ENCODE measurements at places on chromosomes 7 and 10. TPM values are rescaled to one million over a fixed set of nuclear protein-coding genes. Genes with fewer than 3 reads are reported as not detected.

DNA sequence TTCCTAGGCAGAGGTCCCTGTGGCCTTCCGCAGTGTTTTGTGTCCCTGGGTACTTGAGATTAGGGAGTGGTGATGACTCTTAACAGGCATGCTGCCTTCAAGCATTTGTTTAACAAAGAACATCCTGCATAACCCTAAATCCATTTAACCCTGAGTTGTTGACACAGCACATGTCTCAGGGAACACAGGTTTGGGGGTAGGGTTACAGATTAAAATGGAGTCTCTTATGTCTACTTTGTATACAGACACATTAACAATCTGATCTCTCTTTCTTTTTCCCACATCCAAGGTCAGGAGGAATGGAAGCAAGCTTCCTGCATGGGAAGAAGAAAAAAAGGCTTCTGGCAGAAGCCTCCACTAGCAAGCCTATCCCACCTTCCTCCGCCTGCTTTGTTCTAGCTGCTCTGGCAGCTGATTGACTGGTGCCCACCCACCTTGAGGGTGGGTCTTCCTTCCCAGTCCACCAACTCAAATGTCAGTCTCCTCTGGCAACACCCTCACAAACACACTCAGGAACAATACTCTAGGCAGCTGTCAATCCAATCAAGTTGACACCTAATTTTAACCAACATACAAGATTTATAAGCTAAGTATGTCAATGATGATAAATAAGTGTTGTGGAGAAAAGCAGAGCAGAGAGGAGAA, 176.5 kb upstream of the CCZ1B start:
- no peak overlapping the region for H3K27ac ChIP-seq
- no peaks in the 10 kb centered on the region for H3K4me1 ChIP-seq
- no peaks in the 10 kb centered on the region for H3K27me3 ChIP-seq
- H3K4me3 ChIP-seq: no peak overlapping the region

DNA sequence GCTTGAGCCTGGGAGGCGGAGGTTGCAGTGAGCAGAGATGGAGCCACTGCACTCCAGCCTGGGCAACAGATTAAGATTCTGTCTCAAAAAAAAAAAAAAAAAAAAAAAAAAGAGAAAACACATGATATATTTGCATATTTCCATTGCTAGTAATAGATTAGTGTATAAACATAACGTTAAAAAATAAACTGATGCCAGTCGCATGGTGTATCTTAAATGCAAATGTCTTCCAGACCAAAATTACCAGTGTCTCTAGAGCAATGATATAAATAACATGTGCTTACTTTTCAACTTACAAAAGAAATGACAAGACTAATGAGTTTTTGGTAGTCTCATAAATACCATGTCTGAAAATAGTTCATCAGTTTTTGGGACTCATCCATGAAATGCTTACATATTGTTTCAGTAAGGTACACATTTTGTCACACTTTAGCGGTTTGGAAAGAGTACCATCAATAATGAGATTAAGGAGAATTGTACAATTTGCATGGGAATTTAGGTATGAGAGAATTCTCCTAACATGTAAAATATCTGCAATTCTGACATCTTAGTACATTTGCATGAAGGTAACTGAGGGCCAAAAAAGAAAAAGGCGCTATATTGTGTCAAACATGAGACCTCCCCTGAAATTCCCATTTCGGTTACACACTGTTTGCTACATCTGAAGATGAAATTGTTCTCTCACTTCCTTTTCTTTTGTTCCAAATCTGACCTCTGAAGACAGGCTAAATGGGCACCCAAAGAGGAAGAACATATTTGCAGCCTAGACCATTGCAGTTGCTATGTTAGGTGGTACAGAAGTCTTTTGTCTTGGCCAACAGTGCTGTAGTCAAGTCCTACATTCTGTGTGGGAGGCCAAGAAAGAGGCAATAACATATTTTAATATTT, 51.5 kb upstream of the PIP4K2A start:
- no peak overlapping the region for H3K27ac ChIP-seq
- no peak overlapping the region for H3K4me3 ChIP-seq
- no peaks in the 10 kb centered on the region for H3K27me3 ChIP-seq
- no peaks in the 10 kb centered on the region for H3K36me3 ChIP-seq
- peaks cover 5% of the 10 kb centered on the region for H3K4me1 ChIP-seq

- H3K4me3 ChIP-seq: no peak overlapping the region
- no peaks in the 10 kb centered on the region for H3K4me1 ChIP-seq
- H3K27ac ChIP-seq: no peak overlapping the region
- peaks cover 66% of the 10 kb centered on the region for H3K36me3 ChIP-seq
- no peak for DNase-seq
Observed at GRCh38 chr10:122422266-122422989, 32.0 kb upstream of the ARMS2 start.

- H3K4me3 ChIP-seq: no peak overlapping the region
- DNase-seq: no peak
- peaks cover 40% of the 10 kb centered on the region for H3K4me1 ChIP-seq
Observed at GRCh38 chr10:61894133-61894532, 7.4 kb upstream of the ARID5B start.

- H3K27me3 ChIP-seq: peaks cover 14% of the 10 kb centered on the region
- no peak overlapping the region for H3K27ac ChIP-seq
- H3K36me3 ChIP-seq: no peaks in the 10 kb centered on the region
- no peak for DNase-seq
Observed at GRCh38 chr7:21911341-21911875, 34.3 kb downstream of the CDCA7L start.

The GSDME gene
- total RNA-seq: 30.0 TPM

The CYP2E1 gene
- total RNA-seq: not detected

All from HepG2 (cell line).